Vagina (tissue), 2 donors: ENCODE measurements at places on chromosomes 5 and 9.

DNA sequence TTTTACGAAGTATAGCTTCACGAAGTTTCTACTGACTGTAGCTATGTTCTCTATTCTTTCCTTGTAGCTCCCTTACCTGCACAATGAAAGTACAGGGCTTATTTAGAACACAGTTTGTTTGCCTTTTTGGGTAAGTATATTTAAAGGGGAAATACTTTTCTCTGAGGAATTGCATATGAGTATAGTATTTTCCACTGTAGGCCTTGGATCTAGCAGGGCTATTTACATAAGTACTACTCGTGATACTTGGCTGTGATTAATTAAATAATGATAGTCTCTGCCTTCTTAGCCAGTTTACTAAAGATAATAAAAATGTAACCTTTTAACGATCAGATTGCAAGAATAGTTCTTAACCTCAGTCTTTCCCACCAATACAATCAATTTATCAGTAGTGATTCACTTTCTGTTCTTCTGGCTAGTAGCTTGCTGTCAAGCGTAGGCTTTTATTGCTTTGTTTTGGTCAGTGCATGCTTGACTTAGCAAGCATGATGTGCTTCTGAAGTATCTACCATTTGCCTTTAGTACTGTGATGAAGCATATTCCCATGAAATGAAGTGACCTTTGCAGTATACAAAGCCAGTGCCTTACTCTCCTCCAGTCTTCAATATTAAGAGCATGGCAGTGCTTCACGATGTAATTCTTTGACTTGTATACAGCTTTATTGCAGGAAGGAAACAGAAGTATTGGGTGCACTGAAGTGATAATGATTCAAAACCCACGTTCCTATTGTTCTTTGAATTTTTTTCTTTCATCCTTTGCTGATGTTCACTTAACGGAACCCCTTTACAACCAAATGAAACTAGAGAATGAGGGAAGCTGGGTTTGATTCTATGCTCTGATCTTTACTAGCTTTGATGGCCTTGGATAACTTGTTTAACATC is 64.2 kb downstream of the SLC44A1 start:
- no peak for DNase-seq

GRCh38 chr9:83622433-83622938 is 457 bp upstream of the IDNK start:
- no peak for DNase-seq

GRCh38 chr5:95424526-95424925 is 33.4 kb downstream of the FAM81B start:
- no peak for DNase-seq

DNA sequence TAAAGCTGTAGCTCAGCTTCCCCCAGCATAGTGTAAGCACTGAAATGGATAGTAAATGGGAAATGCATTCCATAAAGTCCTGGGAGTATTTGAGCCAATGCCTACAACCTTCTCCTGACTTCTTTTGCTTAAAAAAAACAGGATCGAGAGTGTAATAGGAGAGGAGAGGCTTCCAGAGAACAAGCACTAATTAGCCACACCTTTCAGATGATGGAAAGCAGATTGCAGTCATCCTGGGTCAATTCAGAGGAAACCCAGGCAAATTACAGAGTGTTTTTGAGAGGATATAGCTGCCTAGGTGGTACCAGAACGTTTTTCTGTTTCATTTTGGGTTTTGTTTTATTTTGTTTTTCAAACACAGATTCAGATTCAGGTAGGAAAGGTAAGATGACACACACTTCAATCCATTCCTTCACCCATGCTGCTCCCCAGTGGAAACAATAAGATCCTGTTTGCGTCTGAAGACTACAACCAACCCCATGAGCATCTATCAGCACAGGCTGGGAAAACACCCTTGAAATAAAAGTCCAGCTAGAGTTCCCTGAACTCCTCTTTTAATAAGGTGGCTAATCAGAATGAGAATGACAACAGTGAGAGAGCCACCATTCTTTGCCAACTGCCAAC is 95.6 kb downstream of the RFK start:
- DNase-seq = no peak

- DNase-seq = no peak
Observed at GRCh38 chr5:130424341-130424740, 520.1 kb downstream of the CHSY3 start.

DNA sequence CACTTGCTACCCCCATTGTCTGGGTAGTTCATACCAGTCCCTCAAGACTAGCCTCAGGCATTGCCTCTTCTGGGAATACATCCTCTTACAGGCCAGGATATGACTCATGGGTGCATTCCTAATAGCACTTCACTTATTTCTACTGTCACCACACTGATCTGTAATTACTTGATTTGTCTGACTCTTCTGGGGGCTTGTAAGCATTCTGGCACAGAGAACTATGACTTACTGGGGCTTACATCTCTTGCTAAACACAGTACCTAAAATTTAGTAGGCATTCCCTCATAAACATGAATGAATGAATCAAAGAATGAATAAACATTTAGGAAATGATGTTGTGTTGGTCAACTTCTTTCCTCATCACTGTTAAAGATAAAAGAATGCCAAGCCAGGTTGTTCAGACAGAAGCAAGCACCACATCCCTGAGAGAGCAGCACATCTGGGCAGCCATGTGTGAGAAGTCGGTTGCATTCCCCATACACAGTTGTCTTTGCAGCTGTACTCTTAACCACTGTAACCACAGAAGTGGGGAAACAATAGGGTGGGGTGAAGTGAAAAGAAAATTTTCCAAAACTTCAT is 27.6 kb downstream of the IL7R start:
- DNase-seq = no peak
